Coronary artery (tissue), 2 donors: ENCODE measurements at places on chromosomes 5 and 9.

DNA sequence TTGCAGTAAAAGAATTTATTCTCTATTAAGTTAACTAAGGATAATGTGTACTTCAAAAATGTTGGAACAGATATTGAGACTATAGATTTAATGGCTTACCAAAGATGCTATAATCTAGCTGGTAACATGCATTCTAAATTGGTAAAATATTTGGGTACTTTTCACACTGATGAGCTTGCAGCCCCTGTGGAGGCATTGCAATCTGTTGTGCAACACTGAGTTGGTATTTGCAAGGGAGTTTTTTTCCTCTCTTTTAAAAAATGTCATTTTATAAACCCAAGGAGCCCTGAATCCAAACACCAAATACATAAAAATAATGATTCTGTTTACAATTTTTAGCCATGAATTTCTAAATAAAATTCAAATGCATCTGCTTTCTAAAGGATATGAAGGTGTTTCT lies 944.8 kb downstream of the DTWD2 start:
- no peak for DNase-seq

- no peak for DNase-seq
These were observed 1.8 kb downstream of the RNF130 start for GRCh38 chr5:180069589-180070247.

DNA sequence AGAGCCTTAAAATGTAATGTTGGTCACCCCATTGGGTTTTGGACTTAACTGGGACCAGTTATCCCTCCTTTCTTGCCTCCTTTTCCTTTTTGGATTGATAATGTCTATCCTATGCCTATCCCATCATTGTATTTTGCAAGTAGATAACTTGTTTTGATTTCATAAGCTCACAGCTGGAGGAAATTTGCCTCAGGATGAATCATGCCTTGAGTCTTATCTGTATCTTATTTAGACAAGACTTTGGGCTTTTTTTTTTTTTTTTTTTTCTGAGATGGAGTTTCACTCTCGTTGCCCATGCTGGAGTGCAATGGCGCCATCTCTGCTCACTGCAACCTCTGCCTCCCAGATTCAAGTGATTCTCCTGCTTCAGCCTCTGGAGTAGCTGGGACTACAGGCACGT lies 443.3 kb downstream of the DNAH5 start:
- DNase-seq = no peak

DNA sequence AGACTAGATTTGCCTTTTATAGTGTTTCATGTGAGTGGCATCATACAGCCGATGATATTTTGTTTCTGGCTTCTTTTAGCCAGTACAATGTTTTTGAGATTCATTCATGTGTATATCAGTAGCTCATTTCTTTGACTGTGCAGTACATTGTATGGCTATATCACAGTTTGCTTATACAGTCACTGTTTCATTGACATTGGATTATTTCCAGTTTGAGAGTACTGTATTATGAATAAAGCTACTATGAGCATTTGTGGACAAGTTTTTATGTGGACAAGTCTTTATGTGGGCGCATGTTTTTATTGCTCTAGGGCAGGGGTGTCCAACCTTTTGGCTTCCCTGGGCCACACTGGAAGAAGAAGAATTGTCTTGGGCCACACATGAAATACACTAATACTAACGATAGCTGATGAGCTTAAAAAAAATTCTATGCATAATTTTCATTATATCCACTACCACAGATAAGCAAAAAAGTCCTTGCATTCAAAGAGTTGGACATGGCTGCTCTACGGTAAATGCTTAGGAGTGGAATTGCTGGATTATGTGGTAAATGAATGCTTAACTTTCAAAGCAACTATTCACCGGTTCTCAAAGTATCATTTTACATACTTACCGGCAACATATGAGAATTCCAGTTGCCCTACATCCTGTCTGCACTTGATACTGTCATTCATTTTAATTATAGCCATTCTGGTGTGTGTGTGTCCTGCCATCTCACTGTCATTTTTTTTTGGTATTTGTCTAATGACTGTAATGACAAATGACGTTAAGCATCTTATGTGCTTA lies 177.8 kb downstream of the RGS3 start:
- DNase-seq = no peak

- no peak for DNase-seq
These were observed 395.1 kb upstream of the RPS23 start for GRCh38 chr5:82673057-82673809.

DNA sequence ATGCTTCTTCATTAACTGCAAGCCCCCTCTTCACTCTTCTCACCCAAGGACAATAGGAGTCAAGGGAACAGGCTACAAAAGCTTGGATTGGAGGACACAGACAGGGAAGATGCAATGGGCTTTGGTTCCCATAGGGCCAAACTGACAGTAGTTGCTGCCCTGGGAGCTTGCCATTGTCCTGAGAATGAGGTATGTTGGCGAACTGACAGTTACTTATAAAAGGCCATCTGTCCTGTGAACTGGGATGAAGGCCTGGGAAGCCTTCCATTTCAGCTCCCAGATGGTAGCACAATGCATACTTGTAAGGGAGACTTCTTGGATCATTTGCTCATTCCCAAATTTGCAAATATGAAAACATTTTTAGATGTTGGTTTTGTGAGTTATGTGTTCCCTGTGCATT lies 88.9 kb downstream of the SNCAIP start:
- DNase-seq = no peak

- no peak for DNase-seq
These were observed 18.1 kb downstream of the KYAT1 start for GRCh38 chr9:128863647-128864046.

DNA sequence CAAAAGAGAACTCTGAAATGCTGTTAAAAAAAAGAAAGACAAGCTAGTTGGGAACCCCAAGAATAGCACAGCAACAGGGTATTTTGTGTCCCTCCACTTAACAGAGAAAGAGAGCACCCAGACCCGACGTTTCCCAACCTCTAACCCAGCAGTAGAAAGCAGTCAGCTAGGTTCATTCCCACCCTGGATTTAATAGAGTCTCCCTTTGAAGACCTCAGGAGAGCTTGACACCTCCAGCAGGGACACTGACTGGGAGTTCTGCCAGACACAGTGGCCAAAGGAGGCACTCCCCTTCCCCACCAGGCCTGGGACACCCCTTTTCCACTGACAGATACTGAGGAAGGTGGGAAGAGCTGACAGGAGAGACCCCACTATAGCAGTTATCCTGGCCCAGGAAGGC lies 337.5 kb upstream of the MSX2 start:
- DNase-seq = no peak

DNA sequence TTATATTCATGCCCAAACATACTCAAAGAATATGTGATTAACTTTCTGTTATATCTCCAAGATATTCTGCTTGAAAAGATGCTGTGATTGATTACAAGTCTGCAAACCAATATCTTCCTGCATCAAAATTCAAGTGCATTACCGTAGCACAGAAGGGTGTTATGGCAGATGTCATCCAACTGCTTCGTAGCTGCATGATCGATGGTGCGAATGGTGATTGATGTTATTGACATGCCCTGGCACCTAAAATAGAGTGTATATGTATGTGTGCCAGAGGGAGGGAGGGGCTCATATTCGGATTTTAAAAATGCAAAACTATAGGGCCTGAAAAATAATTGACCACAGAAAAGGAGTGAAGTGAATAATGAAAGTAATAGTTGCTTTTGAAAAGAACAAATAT lies 882.1 kb upstream of the NUDT12 start:
- DNase-seq = no peak

GRCh38 chr9:114483499-114483898 lies 21.8 kb downstream of the WHRN start:
- DNase-seq = no peak

DNA sequence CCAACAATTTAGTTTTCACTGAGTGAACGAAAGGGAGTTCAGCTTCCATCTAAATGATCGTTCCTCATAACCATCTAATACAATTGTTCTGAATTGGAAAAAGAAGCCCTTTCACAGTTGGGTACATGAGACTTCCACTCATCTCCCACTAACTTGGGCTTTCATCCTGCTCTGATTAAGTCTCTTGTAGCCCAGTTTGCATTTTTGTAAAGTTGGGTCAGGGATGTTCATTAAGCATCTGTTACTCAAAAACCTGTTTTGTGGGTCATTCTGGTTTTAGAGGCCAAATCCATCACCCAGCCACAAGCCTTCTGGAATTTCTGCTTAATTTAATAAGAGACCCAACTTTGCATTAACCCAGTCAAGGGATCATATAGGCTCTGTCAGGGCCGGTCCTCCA lies 385.3 kb downstream of the BNC2 start:
- DNase-seq = no peak

DNA sequence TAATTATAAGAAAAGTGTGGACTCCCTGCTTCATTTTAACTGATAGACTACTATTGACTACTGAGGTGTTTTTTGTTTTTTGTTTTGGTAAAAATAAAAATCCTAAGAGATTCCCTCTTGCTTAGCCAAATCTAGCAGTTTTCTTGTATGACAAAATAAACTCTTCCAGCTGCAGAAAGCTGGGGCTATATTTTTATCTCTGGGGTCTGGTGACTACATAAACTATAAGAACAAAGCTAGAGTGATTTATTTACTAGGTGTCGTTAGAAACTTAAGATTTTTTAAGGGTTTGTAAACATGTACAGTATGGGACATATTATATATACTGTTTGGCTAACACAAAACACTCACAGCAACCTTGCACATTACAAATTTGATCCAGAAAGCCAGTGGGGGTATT lies 467.4 kb upstream of the MPDZ start:
- no peak for DNase-seq

- no peak for DNase-seq
These were observed 205.7 kb upstream of the PUM3 start for GRCh38 chr9:3049636-3050035.

GRCh38 chr5:137055271-137055872 lies 443.8 kb downstream of the SPOCK1 start:
- no peak for DNase-seq

- DNase-seq = no peak
These were observed 1919.1 kb upstream of the CDH9 start for GRCh38 chr5:28957450-28957849.

GRCh38 chr9:131731237-131731636 lies 8.6 kb downstream of the RAPGEF1 start:
- no peak for DNase-seq

GRCh38 chr9:100466829-100467221 lies 6.1 kb upstream of the TMEFF1 start:
- DNase-seq = no peak

DNA sequence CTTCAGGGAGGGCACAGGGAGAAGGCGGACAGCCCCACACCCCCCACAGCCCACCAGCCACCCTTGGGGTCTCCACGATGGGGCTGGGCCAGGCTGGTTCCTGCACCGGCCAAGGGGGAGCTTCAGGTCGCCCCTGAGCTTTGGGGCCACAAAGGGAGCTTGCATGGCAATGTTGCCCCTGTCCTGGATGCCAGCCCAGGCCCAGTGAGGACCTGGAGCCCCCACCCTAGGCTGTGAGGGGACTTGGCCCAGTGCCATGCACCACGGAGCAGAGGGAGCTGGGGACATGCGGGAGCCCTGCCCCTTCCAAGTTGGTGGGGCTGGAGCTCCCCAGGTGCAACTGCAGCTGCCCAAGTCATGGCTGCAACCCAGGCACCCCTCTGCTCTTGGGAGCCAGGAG lies 18.4 kb downstream of the TMEM38B start:
- DNase-seq = no peak

DNA sequence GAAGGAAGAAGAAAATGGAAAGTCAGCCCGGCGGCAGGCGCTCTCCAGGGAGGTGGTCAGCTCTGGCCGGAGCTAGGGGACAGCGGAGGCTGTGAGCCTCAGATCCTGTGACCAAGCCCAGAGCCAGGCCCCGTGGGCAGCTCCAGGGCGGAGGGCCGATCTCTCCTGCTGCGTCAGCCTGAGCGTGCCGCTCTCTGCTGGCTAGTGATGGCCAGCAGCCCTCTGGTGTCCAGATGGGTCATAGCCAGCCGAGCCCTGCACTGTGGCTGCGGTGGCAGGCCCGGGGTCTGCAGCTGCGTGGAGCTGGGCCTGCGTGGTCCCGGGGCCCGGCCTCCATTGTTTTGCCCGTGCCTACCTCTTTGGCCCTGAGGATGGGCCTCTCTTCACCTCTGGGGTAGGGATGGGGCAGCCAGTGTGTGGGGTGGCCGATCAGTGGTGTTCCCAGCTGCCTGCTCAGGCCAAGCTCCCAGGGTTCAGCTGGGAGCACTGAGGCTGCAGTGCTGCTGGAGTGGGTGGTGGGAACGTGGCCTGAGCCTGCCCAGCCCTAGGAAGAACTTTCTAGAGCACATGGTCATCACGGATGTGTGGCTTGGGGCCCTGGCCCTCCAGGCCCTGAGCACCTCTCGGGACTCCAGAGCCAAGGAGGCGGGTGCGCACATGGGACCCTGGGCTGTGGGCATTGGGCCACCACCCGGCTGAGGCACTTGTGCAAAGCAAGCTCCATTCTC lies 17.1 kb upstream of the NRARP start:
- DNase-seq = peak; percentile 78

GRCh38 chr5:31449174-31449573 lies 82.7 kb downstream of the DROSHA start:
- DNase-seq = no peak

DNA sequence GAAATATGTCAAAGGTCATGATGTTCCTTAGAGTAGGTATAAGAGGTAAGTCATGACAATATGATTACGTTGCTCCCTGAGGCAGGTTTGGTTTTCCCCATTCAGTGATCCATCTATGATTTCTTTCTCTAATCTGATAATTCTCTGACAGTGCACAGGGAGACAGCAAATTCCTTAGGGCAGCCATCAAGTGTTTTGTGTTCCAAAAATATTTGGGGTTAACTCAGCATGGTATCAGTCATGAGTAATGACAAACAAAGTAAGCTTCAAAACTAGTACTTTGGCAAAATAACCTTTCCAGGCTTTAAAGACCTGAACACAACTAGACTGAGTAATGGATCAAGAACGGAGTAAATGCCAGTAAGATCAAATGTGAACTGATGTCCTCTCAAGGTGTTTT lies 55.3 kb upstream of the SPATA31E1 start:
- DNase-seq = no peak

GRCh38 chr9:81685763-81686613 lies 3.4 kb downstream of the TLE1 start:
- DNase-seq = no peak

DNA sequence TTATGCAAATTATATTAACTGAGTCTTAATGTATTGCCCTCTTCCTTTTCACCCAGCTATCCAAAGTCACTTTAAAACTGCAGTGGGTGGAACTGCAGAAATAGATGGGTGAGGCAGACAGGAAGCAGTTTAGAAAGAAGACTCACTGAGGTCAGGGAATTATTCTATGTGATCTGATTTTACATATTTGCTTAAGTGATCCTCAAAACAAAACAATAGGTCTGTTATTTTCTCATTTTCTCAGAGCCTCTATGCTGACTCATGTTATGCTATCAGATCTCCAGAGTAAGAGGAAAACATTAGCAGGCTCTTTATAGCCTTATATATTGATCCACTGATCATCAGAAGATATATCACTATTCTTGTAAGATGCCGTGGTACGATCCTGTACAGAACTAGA lies 63.5 kb downstream of the MRPS27 start:
- DNase-seq = no peak

DNA sequence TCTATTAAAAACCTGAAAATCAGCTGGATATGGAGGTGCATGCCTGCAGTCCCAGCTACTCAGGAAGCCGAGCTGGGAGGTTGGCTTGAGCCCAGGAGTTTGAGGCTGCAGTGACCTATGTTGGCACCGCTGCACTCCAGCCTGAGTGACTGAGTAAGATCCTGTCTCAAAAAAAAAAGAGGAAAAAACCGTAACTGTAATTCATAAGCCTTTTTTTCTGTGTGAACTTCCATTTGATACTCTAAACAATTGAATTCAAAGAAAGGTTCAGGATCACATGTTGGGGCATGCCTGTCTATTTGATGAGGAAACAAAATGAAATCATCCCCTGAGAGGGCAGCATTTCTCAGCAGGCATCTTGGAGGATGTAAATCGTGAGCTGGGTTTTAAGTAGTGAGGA lies 38.8 kb downstream of the ITGA2 start:
- DNase-seq = no peak

GRCh38 chr5:78903861-78904260 lies 81.2 kb downstream of the ARSB start:
- no peak for DNase-seq
